ENCODE measurements at places on chromosomes 7 and 10.

DNA sequence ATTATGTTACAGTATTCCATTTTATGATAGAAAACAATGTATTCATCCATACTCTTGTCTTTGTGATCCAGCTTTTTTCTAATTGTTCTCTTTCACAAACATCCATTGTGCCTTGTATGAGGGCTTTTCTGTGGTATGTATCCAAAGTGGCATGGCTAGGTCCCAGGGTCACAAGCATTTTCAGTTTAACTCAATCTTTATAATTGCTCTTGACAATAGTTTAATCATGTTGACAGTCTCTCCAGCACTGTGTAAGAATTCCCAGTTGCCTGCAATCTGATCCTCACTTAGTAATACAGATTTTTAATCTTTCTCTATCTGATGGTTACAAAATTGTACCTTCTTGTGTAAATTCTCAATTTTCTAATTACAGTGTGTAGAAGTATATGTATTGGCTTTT lies 533.4 kb downstream of the NEBL start:
- no peak for DNase-seq

- no peak for DNase-seq
These were observed 9.2 kb upstream of the SP8 start for GRCh38 chr7:20795881-20796280.

DNA sequence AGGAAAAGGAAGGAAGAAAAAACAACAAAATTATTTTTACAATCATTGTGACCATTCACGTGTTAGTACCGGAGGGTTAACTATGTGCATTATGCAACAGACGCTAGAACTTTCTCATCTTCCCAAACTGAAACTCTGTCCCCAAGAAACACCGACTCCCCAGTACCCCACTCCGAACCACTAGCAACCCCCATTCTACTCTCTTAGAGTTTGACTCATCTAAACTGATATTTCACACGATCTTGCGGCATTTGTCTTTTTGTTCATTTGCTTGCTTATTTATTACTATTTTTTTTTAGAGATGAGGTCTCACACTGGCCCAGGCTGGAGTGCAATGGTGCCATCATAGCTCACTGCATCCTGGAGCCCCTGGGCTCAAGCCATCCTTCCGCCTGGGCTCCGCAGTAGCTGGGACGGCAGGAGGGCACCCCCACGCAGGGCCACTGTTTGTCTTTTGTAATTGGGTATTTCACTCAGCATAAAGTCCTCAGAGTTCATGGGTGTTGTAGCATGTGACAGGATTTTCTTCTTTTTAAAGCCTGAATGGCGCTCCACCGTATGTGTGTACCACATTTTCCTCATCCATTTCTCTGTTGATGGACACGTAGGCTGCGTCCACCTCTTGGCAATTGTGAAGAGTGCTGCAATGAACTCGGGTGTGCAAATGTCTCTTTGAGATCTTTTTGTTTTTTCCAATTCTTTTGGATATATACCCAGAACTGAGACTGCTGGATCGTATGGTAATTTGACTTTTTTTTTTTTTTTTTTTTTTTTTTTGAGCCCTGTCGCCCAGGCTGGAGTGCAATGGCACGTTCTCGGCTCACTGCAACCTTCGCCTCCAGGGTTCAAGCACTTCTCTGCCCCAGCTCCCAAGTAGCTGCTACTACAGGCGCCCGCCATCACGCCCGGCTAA lies 9.5 kb downstream of the MNX1 start:
- no peak for DNase-seq

DNA sequence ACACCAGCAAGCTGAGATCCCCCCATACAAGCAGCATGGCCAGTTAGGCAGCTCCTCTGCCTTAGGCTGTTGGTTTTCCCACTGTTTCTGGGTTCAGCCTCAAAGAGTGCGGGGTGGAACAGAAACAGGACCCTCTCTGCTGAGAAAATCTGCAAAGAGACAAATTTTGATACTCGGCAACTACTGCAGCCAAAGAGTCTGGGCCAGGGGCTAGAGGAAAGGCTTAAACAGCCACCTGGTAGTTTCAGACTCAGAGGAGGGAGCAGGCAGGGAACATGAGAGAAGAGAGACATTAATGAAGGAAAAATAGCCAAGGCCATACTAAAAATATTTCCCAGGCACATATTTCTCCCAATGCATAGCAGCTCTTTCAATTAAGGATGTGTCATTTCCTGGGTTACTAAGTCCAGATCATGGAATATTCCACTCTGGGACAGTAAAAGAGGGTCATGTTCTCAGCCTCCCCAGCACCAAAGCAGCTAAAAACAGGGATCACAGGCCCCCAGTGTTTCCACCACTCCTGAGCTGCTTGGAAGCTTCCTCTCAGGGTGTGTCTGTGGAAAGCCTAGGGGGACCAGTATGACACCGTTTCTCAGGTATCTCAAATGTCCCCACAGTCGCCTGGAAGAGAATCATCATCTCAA lies 29.8 kb downstream of the PDLIM1 start:
- DNase-seq = no peak

DNA sequence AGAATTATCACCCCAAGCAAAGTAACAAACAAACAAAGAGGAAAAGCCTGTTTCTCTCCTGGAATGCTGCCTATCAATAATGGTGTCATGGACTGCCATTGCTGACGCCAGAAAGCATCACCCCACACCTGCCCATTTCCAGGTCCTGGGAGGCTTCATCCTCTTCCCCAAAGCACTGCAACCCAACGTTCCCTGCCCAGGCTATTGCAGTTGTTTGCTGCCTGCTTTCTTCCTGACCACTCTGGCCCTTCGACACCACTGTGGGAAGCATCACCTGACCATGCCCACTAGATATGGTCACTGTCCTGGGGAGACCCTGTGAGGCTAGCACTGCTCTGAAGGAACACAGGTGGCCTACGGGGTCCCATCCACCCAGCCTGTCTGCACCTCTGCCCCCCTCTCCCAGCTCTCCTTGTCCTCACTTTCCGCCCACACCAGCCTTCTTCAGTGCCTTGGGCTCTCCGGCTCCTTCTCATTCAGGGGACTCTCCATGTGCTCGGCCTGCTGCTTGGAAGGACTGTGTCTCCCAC lies 439.6 kb downstream of the GLRX3 start:
- no peak for DNase-seq

GRCh38 chr10:90834326-90834725 lies 23.5 kb downstream of the HTR7 start:
- no peak for DNase-seq

DNA sequence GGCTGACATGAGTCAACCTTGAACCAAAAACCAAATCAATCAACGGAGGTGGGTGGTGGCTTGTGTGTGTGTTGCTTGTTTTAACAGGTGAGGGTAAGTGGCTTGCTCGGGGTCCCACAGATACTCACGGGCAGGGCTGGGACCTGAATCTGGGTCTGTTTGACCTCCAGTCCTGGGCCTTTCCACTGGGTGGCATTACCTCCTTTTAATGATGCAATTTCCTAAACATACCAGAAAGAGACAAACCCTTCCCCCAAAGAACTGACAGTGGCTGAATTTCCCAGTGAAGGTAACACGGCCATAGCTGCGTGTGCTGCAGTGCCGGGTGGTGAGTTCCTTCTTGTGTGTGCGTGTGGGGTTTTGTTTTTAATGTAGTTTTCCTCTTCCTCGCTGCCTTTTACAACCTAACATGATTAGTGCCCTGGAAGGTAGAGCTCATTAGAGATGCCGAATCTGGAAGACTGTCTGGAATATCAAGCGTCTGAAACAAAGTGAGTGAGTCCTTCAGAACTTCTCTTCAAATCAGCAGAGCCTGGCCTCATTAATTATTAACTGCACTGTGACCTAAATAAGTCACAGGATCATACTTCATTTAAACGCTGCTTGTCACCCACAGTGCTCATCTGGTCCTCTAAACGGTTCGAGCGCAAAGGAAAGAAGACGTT lies 166.1 kb upstream of the TCERG1L start:
- no peak for DNase-seq

DNA sequence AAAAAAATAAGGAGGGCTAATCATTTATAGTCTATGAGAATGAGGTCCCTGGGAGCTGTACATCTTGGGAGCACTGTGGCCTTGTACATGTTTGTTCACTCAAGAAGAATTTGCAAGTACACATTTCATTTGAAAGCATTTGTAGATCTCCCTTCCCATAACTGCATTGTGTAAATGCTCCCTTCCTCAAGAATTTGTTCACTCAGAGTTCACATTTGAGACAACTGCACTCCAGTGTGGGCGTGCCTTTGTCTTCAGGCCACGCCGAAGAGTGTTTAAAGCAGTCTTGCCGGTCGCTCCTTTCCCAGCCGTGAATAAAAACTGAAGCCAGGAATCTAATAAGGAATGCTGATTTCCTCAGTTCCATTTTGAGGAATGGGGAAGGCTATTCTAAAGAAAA lies 291.1 kb upstream of the LYZL1 start:
- DNase-seq = no peak

DNA sequence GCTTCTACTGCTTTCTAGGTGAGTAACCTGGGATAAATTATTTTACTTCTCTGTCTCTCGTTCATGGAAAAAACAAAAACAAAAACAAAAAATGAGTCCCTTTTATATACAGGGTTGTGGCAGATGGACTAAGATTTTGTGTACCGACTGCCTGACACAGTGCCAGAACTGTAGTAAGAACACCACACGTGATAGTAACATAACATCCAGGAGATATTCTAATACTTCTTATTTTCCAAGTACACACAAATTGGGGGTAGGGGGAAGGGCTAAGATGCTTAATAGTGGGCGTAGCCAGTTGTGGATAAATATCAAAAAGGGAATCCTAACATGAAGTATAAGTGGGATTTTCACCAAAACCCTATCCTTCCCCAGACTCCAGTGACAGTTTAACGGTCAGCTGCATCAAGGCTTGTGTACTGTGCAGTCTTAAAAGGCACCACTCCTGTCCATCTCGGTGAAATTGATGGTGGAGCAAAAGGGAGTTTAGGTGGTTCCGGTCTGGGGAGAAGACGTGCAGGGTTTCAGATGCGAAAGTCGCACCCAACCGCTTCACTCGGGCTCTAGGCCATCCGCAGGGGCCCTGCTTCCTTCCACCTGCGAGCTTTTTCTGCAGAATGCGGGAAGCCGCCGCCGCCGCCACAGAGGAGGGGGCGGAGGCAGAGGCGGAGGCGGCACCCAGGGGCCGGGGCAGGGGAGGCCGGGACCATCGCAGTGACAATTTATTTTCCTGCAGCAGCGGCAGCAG lies at the start of gene STAMBPL1:
STAMBPL1 (plus strand) TSS at position 712 of the 748 bp plus-strand sequence. CDS start 21,464 bp downstream, outside the sequence.
- no peak for DNase-seq

GRCh38 chr7:114412548-114412947 lies 2.1 kb upstream of the FOXP2 start:
- DNase-seq = no peak

GRCh38 chr7:96253441-96253840 lies 68.5 kb downstream of the SLC25A13 start:
- DNase-seq = peak; percentile 15

GRCh38 chr10:121337427-121337826 lies 260.8 kb downstream of the FGFR2 start:
- DNase-seq = no peak

All from suppressor macrophage treated with lipopolysaccharide for 1 hour (primary cell).